ENCODE measurements at places on chromosomes 5 and 9.
A peak's percentile ranks its signal among the peaks of the same experiment; 100 is the strongest.

DNA sequence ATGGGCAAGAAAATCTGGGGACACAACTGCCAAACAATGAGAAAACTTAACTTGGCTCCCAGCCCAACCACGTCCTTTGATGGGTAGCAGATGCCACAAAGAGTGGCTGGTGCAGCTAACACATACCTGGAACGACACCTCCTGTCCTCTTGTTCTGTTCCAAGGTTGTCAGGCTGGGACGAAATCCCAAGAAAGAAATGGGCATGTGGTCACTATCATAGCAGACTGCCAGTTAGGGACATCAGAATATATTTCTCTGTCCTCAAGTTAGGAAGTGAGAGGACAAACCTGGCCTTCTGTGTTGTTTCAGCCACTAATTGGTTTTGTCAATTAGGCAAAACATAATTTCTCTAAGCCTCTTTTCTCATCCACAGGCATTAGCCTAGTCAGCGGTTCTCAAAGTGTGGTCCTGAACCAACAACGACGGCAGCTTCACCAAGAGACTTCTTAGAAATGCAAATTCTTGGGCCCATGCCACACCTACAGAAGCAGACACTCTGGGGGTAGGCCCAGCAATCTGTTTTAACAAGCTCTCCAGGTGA lies 63.4 kb downstream of the RAPGEF1 start:
- DNase-seq: peak; percentile 87

GRCh38 chr9:124805186-124805585 lies 28.3 kb downstream of the OLFML2A start:
- no peak for DNase-seq

- DNase-seq: no peak
Observed at GRCh38 chr5:112634796-112635195, 102.9 kb upstream of the APC start.

GRCh38 chr9:14300588-14300987 lies 13.4 kb downstream of the NFIB start:
- DNase-seq: no peak

- DNase-seq: no peak
Observed at GRCh38 chr9:93899609-93900435, 55.3 kb downstream of the BARX1 start.

DNA sequence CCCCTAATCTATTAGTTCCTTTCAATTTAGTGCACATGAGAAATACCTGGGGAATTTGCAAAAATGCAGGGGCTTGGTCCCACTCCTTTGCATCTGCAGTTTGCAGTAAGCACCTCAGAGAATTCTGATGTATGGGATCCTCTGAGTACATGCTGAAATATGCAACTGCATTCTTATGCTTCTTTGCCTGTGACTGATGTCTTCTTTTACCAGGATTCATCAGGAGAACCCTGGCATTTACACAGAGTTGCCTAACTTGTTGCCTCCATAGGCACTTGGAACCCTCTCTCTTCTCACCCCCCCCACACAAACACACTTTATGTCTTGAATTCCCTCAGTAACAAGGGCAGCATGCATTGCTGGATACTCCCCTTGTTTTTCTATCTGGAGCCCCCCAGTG lies 173.1 kb downstream of the KDM4C start:
- no peak for DNase-seq

DNA sequence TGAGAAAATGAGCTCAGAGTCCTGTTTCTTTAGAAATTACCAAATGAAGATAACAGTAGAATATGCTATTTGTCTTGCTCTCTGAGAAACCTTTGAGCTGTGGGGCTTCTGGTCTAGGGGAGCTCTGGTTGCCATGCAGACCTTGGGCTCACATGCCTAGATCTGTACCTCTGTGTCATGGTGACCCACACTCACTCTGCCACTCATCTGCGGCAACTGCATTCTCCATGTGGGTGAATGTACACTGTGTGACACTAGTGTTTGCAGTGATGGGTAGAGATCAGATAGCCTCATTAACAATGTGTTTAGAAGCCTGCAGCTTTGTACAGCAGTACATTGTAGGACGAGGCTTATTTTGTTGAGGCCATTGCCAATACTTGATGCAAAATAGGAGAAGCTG lies 521.2 kb downstream of the CHSY3 start:
- DNase-seq: no peak

- DNase-seq: no peak
Observed at GRCh38 chr5:74356009-74356695, 284.4 kb downstream of the ENC1 start.

DNA sequence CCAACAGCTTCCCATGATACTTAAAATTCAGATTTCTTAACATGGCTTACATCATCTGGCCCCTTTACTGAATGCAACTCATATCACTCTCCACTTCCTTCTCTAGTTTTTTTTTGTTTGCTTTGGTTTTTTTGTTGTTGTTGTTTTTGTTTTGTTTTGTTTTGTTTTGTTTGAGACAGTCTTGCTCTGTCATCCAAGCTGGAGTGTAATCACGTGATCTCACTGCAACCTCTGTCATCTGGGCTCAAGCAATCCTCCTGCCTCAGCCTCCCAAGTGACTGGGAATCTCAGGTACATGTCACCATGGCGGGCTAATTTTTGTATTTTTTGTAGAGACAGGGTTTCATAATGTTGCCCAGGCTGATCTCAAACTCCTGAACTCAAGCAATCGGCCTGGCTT lies 41.4 kb downstream of the CPLANE1 start:
- no peak for DNase-seq

DNA sequence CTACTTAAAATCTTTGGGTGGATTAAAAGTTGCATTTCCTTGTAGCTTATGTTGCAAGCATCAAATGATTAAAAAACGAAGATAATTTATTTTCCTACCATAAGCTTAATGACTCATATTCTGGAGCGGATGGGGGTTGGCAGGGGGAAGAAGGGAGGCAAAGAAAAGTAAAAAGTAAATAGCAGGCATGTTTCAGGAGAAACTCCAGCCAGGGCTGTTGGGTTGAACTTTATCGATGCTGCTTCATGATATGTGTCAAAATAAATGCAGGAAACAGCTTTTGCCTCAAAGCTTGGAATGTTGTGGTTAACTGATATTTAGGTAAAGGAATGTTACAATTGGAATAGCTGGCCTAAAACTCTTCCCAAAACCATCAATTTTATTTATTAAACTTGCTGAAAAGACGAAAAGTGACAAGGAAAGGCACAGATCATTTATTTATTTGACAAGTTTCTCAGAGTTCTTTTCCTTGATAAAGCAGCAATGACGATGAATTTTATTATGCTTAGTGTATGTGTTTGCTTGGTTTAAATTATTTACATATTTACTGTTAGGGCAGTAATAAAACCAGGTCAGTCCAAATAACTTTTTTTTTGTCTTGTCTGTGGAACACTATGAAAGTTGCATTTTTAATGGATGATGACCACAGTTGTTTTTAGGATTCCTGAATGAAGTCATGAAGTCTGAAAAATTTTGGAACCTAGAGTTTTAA lies 177.9 kb downstream of the PCSK1 start:
- no peak for DNase-seq

GRCh38 chr5:99032234-99033013 lies 103.6 kb upstream of the CHD1 start:
- peak; percentile 56 for DNase-seq

GRCh38 chr5:108521011-108521700 lies 139.3 kb upstream of the FBXL17 start:
- peak; percentile 33 for DNase-seq

DNA sequence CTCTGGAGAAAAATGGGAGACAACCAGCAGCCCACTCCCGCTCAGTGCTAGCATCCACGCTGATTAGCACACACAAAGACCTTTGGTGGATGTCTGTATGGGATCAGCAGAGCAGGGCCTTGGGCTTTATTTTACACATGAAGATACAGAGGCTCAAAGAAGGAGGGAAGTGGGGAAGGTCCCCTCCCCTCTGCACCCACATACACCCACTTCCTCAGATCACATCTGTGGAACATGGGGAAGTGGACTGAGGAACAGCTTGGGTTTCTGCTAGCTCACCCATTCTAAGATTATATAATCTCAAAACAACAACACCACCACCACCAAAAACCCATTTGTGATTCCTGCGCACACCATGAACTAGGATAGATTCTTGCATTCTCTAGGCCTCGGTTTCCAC lies 14.0 kb downstream of the GGTA1 start:
- DNase-seq: no peak

DNA sequence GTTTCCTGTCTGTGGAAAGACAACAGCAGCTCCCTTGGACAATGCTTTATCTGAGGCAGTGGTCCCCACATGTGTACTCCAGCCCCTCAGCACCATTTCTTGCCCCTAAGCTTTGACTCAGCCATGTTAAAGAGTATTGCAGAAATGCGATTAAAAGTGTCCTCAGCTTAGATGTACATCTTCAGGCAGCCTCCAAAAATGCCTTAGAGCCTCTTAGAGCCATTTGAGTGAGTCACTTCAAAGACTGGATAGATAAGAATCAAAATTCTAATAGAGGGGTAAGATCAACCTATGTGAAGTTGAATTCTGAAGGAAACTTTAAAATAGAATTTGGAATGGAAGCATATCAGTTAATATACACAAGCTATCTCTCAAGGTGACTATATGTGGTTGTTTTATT lies 296.3 kb downstream of the ADAMTS6 start:
- no peak for DNase-seq

GRCh38 chr5:74822288-74822687 lies 43.9 kb downstream of the FAM169A start:
- no peak for DNase-seq

GRCh38 chr9:91150998-91151717 lies 210.6 kb downstream of the AUH start:
- no peak for DNase-seq

GRCh38 chr9:97880336-97880735 lies 27.3 kb downstream of the FOXE1 start:
- no peak for DNase-seq

DNA sequence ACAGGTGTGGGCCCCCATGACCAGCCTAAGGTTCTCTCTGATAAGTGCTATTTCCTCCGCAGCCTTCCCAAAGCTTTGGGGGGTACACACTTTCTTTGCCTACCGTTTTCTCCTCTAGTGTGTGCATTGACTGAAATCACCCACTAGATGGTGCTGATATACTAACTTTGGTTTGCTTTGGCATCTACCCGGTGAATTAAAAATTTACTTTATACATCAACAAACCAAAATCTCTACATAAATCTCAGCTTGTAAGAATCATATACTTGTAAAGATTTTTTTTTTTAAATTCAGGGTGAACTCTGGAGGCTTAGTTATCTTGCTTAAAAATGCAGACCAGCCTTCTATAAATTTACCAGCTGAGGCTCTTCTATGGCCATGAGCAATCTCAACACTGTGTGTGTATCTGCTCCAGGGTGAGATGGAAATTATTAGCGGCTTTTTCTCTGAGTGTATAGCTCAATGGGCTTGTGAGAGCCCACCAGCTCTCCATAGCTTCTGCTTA lies 475.7 kb upstream of the TNC start:
- DNase-seq: peak; percentile 31

GRCh38 chr5:180636016-180636402 lies 13.4 kb downstream of the FLT4 start:
- DNase-seq: no peak

DNA sequence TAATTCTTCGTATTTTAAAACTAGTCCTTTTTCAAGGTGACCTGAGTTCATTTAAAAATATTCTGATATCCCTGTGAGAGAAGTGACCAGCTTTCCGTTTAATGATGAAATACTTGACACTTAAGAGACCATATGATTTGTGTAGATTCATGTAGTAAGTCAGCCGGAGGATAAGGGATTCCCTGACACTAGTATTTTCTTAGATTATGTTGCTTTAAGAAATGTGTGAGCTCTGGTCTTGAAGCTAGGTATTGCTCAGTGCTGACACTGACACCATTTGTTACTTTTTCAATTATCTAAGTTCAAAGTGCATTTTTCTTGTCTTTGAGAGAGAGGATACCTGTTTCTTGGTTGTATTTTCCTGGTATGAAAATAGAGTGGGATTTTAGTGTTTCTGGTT lies 4.2 kb downstream of the NIPBL start:
- DNase-seq: peak; percentile 11

- no peak for DNase-seq
Observed at GRCh38 chr5:139414581-139415130, 10.8 kb upstream of the SPATA24 start.

- DNase-seq: no peak
Observed at GRCh38 chr9:122090981-122091380, 2.1 kb downstream of the TTLL11 start.

GRCh38 chr5:127306647-127307046 lies 16.1 kb downstream of the MEGF10 start:
- no peak for DNase-seq

DNA sequence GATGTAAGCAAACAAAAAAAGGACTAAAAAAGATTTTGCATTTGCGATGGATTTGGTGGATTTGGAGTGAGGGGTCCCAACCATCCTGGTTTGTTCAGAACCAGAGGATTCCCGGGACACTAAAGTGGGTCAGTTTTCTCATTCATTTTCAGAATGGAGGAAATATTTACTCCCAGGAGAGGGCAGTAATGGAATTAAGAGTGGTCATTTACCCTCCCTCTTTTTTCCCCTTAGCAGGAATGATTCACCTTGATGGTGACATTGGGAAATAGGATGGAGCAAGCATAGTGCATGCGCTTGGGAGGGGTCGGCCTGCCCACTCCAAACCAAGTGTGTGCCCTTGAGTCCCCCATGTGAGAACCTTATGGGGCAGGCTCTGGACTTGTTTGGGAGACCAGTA lies 164.2 kb upstream of the PUM3 start:
- DNase-seq: no peak

- no peak for DNase-seq
Observed at GRCh38 chr9:76560481-76560922, 101.5 kb downstream of the GCNT1 start.

DNA sequence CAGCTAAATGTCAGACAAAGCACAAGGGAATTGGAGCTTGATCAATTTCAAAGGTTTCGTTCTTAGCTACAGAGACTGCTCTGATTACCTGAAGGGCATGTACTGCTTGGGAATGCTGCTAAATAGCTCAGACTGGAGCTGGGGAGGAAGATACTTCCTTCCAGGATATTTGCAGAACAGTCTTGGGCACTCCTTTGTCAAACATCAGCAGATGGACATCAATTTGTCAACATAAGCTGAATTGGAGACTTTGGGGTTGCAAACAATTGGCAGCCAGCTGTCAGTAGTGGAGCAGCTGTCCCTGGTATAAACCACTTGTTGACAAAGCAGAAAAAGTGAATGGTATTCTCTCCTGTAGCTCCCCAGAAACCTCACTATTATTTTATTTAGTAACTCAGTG lies 182.0 kb downstream of the CCDC192 start:
- DNase-seq: no peak

DNA sequence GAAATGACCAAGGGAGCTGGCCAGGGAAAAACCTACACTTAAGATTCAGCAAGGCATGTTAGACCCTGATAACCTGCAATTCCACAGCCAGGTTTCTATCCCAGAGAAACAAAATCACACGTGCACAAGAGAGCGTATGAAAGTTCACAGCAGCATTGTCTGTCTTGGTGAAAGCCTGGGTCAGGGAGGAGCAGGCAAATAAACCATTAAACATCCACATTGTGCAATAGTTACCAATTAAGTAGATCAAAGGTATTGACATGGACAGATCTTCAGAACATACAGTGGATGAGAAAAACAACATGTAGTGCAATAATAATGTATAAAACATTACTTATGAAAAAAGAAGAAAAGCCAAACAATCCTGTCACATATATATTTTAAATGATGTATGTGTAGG lies 15.9 kb upstream of the GPX3 start:
- DNase-seq: no peak

- no peak for DNase-seq
Observed at GRCh38 chr9:89365532-89365912, 47.2 kb downstream of the SECISBP2 start.

All from OCI-LY7 (cell line).